Stimulated activated CD4-positive, alpha-beta T cell treated with anti-CD3 and anti-CD28 coated beads, Interleukin-1b, Interleukin-23, amount 100 ng/mL, for 1 hour (primary cell): ENCODE measurements at places on chromosomes 6 and 20.

- no peak for DNase-seq
Measured at GRCh38 chr6:12064538-12065071, 52.5 kb downstream of the HIVEP1 start.

DNA sequence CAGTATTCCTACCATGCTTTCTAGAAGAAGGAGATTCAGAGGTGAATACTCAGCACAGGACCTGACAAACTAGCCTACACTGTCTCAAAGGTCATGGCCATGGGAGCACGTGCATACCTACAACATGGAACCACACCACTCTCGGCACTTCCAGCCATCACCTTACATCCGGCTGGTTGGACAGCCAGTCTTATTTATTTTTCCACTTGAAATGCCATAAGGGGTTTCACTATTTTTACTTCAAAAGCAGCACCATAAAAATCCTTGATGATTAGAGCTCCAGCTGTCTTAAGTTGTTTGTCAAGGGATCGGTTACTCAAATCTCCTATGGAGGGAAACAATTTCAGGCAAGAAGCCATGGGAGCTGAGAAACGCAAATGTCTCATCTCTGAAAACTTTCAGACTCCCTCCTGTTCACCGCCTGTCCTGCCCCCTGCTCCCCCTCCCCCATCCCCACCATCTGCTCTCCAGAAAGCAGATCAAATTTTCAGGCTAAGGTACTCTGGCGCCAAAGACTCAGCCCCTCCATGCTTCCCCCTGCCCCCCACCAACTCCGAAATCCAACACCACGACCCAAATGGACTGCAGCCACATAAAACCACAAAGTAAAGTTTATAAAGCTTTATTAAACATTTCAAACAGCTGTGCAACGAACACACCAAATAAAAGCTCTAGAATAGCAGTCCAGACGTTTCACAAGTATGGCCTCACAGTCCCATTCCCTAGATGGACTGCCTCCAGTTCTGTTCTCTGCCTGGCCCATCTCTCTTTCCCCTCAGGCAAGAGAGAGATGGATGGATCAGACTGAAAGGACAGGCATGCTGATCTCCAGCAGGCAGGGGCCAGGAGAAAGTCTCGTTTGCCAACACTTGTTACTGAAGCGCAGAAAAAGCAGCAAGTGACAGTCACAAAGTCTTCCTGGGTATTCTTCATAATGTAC, 4.0 kb upstream of the NNAT start:
- DNase-seq: no peak

- DNase-seq: no peak
Measured at GRCh38 chr20:38168791-38169589, 3.9 kb upstream of the TGM2 start.

GRCh38 chr6:38697846-38698245, 5.1 kb downstream of the GLO1 start:
- no peak for DNase-seq

DNA sequence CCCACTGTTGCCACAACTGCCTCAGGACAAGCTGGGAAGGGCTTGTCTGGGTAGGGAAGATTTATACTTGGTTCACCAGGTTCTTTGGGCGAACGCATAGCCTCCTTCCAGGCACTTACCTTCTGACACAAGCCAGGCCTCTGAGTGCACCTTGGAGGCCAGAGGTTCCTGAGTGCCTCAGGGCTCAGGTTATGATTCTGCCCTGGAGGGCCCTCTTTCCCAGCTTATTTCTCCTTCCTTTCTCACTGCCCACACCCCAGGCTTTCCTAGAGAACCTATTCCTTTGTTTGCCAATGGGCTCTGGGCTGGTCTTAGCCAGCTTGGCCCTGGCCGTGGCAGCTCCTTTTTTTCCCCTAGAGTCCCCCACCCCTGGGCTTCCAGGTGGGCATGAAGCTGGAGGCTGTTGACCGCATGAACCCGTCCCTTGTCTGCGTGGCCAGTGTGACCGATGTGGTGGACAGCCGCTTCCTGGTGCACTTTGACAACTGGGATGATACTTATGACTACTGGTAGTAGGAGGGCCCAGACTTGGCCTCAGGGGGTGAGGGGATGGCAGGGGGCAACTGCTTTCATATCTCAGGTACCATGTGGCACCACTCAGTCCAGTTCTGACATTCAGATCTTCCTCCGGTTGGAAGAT, 25.0 kb downstream of the L3MBTL1 start:
- no peak for DNase-seq

DNA sequence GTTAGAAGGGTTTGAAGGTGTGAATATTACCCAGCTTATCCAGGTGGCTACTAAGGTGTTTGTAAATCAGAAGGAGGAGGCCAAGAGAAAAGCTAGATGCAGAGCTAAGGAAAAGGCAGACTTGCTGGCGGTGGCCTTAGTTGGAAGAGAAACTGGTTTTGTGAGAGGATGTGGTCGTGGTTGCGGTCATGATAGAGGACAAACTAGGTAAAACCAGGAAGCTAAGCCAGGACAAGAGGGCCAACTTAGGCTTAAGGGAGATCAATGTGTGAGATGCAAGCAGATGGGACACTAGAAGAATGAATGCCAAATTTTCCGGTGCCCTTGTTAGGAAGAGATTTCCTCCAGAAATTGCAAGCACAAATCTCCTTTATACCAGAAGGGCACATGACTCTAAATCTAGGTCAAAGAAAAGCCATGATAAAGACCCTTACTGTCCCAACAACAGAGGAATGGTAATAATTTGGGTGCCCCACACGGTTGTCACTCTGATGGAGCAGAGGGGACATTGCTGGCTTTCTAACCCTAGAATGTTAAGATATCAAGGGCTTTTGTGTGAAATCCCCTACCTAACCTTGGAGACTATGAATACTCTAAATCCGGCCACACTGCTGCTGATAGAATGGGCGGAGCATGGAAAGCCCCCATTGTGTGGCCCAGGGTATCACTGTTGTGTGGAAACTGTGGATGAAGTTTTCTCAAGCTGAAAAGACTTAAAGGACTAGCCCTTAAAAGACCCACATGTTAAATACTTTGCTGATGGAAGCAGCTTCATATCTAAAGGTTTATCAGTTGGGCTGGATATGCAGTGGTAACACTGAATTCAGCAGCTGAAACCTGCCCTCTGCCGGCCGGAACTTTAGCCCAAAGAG, 7.8 kb downstream of the IL22RA2 start:
- no peak for DNase-seq

GRCh38 chr6:149354009-149354408, 36.5 kb downstream of the TAB2 start:
- no peak for DNase-seq

GRCh38 chr6:112176175-112176574, 78.2 kb downstream of the LAMA4 start:
- no peak for DNase-seq

DNA sequence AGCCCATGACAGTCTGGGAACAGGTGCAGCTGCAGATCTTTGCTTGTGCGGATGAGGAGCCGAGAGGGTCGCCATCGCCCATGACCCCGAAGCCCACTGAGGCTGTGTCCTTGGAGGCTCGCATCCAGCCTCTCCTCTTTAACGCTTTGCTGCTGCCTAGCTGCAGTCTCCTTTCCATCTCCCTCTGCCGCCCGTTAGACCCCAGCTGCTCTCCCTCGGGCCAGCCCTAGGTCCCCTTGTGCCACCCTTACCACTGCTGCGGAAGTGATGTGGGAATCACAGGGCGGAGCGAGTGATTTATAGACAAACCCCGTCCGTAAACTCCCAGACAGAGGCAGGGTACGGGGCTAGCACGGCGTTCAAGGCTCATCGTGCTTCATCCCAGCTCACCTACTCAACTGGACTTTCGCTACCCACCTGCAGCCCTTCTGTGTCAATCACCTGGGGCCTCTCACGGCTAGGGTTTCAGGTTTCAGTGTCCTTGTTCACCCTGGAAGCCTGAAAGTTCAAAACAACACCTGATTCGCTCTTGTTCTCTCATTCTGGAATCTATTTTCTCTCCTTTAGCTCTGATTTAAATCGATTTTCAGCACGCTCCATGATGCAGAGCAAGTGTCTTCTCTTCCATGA, 76.1 kb downstream of the PAX1 start:
- no peak for DNase-seq

DNA sequence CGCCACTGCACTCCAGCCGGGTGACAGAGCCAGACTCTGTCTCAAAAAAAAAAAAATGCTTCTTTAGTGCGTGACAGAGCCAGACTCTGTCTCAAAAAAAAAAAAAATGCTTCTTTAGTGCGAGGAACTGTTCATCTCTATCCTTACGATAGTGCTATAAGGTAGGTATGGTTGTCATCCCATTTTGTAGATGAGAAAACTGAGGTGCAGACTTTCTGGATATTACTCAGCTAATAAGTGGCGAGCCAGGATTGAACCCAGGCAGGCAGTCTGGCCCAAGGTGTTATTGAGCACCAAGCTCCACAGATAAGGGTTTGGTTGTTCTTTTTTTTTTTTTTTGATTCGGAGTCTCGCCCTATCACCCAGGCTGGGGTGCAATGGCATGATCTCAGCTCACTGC, 11.9 kb downstream of the MEA1 start:
- DNase-seq: no peak

DNA sequence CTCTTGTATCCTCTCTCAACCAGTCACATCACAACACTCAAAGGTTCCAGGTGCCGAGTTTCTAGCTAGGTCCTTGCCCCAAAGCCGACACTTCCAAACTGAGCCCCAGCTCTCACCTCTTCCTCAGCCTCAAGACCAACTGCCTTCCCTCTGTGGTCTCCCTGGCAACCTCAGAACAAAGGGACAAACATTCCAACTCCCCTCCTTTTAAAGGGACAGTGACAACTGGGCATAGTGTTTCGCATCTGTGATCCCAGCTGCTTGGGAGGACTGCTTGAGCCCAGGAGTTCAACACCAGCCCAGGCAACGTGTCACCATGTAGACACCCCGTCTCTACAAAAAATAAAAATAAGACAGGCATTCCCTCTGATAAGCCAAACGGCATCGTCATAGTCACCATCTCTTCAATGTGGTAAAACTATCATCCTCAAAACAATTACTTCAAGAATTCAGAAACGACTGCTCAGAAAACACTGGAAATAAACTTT, 11.3 kb downstream of the DIDO1 start:
- no peak for DNase-seq

- DNase-seq: no peak
Measured at GRCh38 chr20:33229843-33230242, 6.0 kb upstream of the BPIFA1 start.

DNA sequence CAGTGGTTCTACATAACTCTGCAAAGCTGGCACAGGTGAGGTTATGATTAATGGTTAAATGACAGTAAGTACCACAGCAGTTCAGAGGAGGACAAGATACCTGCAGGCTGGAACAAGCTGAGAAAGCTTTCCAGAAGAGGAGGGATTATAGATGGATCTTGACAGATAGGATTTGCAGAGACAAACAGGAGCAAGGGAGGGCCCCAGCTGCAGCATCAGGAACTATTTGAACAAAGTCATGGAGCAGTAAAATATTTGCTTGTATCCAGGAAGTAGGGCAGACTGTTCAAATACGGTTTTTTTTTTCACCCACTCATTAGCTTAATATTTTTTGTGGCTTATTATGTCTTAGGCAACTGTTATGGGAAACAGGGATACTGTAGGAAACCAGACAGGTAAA, 144.4 kb upstream of the MAN1A1 start:
- DNase-seq: no peak

DNA sequence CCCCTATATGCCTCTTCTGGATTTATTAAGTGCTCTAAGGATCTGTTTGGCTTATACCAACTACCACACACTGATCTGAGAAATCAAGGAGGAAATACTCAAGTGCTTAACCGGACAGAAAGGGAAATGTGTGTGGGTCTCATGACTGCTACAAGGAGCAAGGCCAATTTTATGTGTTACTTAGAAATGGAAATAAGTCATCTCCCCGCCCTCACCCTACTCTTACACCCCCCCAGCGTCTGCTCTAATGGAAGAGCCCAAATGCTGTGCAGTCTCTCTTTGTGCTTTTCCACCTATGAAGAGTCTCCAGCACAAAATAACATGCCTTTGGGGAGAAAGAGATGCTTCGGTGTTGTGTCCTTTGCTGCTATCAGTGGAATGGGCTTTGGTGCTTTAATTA, 428.8 kb upstream of the ARID1B start:
- DNase-seq: no peak

DNA sequence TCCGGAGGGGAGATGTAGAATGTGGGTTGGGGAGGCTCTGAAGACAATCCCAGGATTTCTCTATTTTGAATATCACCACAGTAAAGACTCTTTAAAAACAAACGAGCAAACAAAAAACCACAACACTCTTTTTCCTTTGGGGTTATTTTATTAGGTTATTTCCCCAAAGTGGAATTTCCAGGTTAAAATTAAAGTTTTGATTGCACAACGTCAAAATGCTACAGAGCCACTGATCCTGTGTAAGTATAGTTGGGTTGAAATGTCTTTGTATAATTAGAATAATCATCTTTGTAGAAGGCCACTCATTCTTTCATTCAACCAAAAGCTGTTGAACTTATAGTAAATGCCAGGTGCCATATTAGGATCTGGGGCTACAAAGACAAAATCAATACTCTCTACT, 19.6 kb upstream of the PIM1 start:
- DNase-seq: no peak

DNA sequence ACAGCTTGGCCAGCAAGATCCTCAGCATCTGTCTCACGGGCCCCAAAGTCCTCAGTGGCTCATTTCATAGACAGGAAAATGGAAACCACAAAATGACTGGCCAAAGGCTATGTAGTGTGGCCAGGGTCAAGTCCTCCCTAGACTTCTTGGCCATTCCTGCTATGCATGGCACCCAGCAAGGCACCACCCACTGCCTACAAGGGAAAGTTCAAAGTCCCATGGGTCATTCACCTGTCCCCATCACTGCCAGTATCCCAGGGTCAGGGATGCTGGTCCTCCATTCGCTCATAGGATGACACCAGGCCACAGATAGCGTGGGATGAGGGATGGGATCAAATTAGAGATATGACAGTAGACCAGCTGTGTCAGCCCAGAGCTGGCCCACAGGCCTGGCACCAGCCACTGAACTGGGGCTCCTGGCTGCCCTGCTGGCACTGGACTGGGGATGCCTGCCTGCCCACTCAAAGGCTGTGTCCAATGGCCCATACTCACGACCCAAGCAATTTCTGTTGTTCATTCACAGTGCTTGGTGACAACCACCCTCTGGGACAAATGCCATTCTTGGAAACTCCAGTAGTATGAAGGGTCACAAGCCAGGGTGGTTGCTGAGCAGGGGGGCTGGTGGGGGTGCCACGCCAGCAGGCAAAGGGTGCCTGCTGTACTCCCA, 11.6 kb downstream of the ADISSP start:
- DNase-seq: no peak

DNA sequence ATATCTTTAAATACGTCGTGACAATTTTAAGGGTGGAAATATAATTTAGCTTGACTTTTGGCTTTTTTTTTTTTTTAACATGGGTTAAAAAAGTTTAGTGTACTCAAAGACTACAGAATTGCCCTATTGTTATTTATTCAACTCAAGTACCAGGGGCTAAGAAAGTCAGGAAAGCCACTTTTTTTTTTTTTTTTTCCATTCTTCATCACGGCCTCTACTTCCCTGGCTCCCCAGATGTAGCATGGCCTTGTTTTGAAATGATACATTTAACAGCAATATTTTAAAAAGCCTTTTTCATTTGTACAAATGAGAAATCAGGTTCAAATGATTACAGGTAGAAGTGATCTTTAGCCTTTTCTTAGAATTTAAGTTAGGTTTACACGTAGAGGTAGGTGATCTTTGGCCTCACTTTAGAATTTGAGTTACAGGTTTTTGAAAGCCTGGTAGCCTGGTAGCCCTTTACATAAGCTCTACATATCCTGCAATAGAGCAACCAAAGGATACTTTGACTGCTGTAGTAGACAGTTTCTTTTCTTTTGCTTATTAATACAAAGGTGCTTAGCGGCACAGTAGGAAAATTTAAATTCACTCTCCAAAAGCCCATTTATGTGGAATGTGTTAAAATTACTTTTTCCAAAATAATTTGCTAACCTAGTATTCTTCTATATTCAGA, 160.5 kb upstream of the MMS22L start:
- no peak for DNase-seq
